ENCODE measurements at places on chromosomes 1 and 21.

- DNase-seq: no peak
Observed at GRCh38 chr1:9180111-9180819, 51.4 kb upstream of the GPR157 start.

DNA sequence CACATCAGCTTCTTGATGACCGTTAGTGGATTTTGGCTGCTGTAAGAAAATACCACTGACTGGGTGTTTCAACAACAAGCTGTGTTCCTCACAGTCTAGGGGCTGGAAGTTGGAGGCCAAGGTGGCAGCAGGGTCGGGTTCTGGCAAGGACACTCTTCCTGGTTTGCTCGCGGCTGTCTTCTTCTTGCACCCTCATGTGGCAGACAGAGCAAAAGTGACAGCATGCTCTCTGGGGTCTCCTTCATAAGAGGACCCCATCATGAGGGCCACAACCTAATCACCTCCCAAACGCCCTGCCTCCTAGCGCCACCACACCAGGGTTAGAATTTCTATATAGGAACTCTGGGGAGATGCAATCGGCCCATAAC lies 18.6 kb upstream of the TSPEAR start:
- DNase-seq: no peak

- DNase-seq: no peak
Observed at GRCh38 chr1:162621256-162621655, 11.0 kb upstream of the DDR2 start.

DNA sequence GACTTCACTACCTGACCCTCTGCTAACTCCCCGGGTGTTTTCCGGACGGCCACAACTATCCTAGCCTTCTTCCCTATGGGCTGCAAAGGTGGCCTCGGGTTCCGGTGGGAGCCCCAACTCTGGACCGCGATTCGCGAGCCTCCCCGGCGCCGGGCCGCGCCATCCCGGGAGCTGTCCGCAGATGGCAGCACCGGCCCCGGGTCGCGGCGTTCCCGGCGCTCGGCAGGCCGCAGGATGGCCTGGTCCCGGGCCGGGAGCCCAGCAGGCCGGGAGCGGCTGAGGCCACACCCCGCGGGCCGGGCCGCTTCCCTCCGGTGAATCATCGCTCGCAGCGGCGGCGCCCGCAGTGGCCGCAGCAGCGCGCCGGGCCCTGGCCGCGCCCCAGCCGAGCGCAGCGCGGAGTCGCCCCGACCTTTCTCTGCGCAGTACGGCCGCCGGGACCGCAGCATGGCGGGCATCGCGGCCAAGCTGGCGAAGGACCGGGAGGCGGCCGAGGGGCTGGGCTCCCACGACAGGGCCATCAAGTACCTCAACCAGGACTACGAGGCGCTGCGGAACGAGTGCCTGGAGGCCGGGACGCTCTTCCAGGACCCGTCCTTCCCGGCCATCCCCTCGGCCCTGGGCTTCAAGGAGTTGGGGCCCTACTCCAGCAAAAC lies at the start of gene CAPN2:
Gene CAPN2, plus strand, starts transcription at position 346 of the 656 bp plus-strand sequence. Its CDS starts 102 bp downstream, at position 448.
- DNase-seq: peak; percentile 84

DNA sequence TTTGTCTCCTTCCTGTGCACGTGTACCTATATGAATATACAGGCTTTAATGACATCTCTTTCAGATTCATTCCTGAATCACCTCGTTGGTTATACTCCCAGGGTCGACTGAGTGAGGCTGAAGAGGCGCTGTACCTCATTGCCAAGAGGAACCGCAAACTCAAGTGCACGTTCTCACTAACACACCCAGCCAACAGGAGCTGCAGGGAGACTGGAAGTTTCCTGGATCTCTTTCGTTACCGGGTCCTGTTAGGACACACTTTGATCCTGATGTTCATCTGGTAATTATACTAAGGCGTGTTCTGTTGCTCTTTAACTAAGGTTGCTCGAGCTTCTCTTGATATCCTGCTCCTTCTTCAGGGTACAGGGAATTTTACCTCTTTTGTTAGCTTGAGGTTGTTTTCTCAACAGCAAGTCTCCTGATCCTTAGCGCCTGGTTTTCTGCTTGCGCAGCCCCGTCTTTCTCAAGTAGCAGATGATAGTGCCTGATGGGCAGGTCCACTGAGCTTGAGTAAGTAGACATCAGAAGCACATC lies 55.1 kb downstream of the SLC22A15 start:
- no peak for DNase-seq

GRCh38 chr1:241846862-241847539 lies 1.0 kb upstream of the EXO1 start:
- DNase-seq: no peak

DNA sequence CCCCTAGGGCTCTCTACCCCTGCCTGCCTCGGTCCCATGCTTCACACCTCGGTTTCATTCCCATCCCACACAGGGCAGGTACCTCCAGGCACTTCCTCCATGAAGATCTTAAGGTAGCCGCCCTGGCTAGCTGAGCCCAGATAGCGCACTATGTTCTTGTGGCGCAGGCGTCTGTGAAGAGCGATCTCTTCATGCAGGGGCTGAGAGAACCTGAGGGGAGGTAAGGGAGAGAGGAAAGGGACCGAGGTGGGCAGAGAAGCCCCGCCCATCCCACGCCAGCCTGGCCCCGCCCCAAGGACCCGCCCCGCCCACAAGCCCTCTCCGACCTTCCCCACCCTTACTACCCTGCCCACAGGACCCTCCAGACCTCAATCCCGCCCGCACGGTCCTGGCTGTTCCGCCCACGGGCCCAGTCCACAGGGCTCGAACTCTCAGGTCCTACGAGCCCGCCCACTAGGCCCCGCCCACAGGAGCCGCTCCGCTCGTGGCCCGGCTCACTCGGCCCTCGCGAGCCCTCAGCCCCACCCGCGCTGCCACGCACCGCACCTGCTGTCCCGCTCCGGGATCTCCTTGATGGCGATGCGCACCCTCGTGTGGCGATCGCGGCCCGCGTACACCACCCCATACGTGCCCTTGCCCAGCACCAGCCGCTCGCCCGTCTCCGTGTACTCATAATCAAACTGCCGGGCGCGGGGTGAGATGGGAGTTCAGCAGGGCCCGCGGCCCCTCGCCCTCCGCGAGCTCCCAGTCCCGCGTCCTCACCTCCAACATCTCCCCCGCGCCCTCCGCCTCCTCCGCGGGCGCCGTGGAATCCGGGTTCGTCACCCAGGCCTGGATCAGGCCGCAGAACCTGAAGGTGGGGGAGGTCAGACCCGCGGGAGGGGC lies 6.4 kb downstream of the MAP3K6 start:
- DNase-seq: no peak

DNA sequence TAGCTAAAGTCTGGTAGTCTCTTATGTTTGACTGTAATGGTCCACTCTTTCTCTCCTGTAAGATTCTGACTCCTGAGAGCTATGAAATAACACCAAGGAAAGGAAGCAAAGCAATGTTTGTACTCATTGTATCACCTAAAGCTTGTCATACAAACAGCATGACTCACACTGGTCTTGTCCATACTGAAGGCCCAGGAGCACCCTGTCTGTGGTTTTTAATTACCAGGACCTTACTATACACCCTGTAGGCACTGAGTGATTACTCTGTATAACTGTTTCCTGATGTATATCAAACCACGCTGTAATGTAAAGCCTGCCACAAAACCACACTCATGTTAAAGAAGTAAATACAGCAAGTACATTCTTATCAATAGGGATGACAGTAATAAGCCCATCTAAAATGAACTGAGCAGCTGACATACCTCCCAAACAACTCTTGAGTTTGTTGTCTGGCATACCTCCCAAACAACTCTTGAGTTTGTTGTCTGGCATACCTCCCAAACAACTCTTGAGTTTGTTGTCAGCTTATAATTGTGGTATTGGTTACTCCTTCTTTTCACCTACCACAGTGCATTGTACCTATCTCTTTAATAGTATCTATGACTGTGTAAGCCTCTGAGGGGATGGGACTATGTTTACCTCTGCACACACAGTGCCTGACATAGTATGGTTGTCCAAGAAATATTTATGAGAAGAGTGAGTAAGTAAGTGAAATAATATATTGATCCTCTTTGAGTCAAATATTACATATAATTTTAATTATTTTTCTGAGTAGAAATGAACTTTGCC lies 11.6 kb upstream of the TNFSF18 start:
- DNase-seq: no peak

- DNase-seq: no peak
Observed at GRCh38 chr1:163912170-163912884, 590.6 kb downstream of the NUF2 start.

- DNase-seq: no peak
Observed at GRCh38 chr1:213136190-213136917, 85.3 kb downstream of the RPS6KC1 start.

GRCh38 chr1:213985209-213986019 lies 2.4 kb upstream of the PROX1 start:
- DNase-seq: no peak

- DNase-seq: no peak
Observed at GRCh38 chr21:34897828-34898227, 151.3 kb downstream of the RUNX1 start.

DNA sequence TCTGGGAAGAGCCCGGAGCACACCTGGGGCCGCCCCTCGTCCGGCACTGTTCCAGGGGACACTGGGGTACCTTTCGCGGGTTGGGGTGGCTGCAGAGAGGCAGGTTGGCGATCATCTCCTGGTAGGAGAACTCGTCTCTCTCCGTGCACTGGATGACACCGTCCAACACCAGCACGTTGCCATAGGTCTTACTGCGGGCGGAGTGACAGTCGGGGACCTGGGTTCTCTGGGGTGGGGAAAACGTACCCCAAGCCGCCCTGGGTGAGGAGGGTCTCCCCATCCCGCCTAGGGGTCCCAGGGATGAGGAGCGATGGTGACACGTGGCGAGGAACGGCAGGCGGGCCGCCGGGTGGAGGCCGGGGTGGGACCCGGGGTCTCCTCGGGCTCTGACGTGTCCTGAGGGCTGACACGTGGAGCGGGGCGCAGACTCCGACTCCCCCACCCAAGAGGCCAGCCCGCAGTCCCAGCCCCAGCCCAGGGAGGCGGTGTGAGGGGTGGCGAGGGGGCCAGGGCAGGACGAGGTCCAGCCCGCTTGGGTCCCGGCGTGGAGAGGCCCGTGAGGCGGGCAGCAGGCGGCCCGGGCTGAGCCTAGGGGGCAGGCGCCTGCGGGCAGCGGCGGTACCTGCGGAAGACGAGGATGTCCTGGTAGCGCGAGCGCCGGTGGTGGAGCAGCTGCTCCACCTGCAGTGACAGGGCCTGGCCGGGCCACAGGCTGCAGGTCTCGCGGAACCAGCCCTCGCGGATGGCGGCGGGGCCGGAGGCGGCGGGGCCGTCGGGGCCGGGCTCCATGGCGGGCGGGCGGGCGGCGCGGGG lies 457 bp downstream of the SRM start:
- no peak for DNase-seq

- DNase-seq: no peak
Observed at GRCh38 chr1:13703128-13703513, 3.1 kb downstream of the PRDM2 start.

DNA sequence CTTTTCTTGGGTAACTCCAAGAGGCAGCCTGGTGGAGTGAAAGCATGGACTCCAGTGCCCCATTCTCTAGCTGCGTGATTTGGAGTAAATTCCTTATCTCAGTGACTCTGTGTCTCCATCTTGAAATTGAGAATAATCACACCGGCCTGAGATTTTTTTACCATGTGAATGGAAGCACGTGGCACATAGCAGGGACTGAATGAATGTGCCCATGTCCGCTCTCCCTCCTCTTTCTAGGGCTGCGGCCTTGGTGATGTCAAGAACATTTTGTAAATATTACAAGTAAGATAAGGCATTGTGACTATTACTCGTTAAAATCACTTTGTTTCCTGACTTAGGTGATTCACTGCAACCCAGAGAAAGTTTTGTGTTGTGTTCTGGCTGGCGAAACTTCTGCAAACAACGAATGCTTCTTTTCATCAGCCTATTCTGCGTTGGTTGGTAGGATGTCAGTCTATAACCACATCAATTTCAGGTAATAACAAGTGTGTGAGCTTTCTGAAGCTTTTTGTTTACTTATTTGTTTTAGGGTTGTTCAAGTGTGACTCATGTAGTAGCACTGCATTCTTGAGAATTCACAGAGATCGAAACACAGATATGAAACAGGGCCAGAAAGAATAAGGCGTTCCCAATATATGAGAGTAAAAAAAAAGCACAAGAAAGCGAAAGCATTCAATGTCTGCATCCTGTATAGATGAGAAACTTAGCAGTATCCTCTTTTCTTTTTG lies 135.7 kb upstream of the SLC45A1 start:
- DNase-seq: no peak

- no peak for DNase-seq
Observed at GRCh38 chr1:58934706-58935105, 150.9 kb upstream of the JUN start.

DNA sequence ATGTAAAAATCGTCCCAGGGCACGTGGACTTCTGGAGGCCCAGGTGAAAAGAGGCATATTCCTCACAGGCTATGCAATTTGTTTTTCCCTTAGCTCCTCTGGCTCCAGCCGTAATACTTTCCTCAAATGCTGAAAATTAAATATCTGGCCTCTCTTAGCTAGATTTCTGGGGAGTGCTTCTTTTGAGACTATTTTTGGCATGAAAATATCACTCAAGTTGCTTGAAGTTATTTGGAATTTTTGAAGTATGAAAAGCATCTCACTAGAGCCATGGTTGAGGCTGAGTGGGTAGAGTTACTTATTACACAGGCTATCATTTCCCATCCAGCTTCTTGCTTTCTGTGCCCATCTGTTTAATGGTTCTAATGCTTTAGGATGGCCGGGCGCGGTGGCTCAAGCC lies 59.7 kb downstream of the MYOM3 start:
- no peak for DNase-seq

GRCh38 chr1:235416662-235417049 lies 49.4 kb downstream of the TBCE start:
- DNase-seq: peak; percentile 58

- DNase-seq: no peak
Observed at GRCh38 chr1:210252621-210253051, 20.0 kb downstream of the SERTAD4 start.

GRCh38 chr1:2328676-2329455 lies 62.5 kb downstream of the MORN1 start:
- no peak for DNase-seq

- DNase-seq: peak; percentile 62
Observed at GRCh38 chr1:36093929-36094328, 5.2 kb downstream of the ADPRS start.

DNA sequence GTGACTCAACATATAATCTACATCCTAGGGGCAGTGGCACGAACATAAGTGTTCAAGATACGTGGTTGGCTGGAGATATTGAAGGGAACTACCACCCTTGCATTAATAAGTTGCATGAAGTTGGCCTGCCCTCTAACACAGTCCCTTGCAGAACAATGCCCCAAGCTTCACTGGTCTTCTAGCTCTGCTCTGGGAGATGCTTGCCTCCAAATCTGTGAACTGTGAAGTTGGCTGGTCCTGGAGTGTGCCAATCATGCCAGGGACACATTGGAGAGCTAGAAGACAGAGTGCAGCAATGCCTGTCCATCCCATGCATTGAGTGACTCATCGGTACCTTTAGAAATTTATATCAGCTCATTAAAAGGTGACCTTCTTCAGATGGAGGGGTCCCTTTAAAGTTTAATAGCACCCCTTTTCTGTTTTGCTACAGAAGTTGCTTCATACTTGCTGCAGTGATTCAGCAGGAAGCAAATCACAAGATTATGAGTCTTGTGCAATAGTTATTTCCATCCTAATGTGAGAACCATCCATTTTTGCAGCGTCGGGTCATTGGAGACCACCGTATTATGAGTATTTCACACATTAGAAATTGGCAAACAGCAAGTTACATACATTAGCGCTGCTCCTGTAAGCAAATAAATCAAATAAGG lies 55.2 kb upstream of the KAZN start:
- DNase-seq: no peak
